T-helper 17 cell (primary cell): ENCODE measurements at places on chromosomes 12 and 14.

GRCh38 chr12:113601656-113602263 is 130.1 kb upstream of the LHX5 start:
- DNase-seq: no peak

GRCh38 chr14:74064883-74065282 is 19.4 kb downstream of the ALDH6A1 start:
- no peak for DNase-seq

DNA sequence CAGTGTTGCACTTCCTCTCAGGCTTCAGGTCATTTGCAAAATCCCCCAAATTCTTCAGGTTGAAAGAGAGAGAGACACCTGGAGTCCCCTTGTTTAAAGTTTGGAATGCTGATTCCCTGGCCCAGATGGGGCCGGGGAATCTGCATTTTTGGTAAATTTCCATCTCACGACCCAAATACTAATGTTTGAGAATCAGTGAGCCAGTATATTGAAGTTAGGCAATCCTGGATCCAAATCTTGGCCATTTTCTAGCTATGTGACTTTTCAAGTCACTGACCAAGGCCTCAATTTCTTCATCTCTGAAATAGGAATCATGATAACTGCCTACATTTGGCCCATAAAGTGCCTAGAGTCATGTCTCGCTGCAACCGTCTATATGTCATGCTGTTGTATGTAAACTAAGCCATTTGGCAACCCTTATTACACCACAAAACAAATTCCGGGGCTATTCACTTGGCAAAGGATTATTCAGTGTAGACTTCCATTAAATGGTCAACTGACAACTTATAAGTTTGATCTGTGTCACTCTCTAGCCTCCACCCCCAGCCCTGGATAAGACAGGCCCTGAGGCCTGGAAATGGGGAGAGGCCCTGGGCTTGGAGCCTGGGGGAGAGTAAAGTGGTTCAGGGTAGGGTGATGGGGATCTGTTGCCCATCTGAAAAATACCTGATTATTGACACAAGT is 3.7 kb upstream of the ZFP36L1 start:
- no peak for DNase-seq

DNA sequence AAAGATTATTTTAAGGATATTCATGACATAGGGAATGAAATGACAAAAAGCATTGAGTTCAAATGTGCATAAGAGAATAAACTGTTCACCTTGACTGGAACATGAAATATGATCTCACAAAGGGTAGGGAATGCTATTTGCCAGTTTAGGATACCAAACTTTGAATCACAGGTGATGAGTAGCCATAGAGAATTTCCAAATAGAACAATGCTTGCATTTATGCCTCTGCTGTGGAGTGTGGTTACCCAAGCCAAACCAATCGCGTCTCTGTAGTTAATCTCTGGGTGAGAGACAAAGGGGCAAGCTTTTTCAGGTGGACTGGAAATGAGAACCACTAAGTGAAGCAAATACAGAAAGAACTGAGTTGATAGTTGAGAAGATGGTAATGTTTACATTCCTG is 371.1 kb upstream of the RPL10L start:
- no peak for DNase-seq

- no peak for DNase-seq
These were observed 17.8 kb upstream of the RPS6KA5 start for GRCh38 chr14:91078095-91078737.

DNA sequence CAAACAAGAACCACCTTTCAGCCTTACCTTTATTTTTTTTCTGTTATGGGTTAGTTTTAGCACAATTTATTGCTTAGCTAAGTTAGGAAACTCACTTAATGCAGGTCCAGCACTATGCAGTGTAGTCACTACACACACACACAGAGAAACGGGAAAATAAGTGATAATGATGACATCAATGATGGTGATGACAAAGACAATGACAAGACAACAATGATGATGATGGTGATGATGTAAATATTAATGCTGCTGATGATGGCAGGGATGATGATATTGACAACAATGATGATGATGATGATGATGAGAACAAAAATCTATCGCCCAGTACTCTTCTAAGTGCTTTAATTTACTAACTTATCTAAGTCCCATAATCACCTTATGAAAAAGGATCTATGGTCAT is 41.1 kb downstream of the WSCD2 start:
- DNase-seq: no peak

DNA sequence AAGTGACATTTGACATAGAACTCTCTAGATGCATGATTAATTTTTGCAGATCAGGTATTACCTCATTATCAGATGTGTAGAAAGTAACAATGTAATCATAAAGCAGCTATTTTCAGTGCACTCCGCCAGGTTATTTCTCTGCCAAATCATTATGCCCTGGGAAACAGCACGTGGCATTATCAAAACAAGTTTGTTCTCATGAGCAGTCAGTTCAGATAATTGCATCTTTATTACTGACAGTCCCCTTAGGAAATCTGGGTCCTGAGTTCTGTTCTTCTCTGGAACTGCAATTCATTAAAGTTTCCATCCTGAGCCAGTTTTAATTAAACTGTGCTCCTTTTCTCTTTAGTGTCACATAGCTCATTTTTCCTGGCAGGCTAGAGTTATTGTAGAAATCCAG is 94.7 kb upstream of the KRR1 start:
- no peak for DNase-seq

- no peak for DNase-seq
These were observed 44.2 kb upstream of the FOS start for GRCh38 chr14:75234173-75235115.
